ENCODE measurements at places on chromosomes 7 and 10.

DNA sequence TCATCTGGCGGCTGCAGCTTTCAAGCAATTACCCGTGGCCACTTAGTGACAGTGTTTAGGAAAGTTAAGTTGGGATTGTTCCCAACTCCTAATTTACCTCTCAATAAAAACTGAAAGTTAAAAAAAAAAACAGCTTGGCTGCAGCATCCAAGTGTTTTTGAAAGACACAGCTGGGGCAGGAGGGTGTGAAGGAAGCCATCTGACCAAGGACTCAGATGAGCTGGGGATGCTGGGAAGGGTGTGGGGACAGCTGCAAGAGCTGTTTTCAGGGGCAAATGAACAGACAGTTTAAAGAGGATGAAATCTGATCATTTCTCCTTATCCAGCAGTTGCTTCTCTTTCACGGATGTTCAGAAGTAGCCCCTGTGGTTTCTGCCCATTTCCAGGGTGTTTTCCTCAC is 129.2 kb upstream of the CDCA7L start:
- no peak for DNase-seq

DNA sequence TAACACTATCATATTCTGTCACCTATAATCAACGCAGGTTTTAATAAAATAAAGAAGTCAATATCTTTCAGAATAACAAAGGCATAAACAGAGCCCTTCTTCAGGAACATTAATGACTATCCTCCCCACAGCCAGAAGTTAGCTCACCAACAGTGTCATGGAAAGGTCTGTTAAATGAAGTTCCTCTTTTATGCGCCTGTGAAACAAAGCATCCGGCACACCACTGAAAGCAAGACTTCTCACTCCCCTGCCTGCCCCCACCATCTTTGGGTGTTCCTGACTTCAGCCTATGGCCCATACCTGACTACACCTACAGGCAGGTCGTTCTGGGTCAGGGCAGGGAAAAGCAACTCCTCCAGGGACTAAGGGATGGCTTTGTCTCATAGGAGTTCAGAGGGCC is 205.4 kb downstream of the FANK1 start:
- no peak for DNase-seq

- no peak for DNase-seq
These were observed 11.9 kb upstream of the LMOD2 start for GRCh38 chr7:123643495-123644441.

- no peak for DNase-seq
These were observed 189.8 kb downstream of the CTNNA3 start for GRCh38 chr10:67506083-67506756.

- DNase-seq = no peak
These were observed 770 bp downstream of the PLXNA4 start for GRCh38 chr7:132575419-132575981.

DNA sequence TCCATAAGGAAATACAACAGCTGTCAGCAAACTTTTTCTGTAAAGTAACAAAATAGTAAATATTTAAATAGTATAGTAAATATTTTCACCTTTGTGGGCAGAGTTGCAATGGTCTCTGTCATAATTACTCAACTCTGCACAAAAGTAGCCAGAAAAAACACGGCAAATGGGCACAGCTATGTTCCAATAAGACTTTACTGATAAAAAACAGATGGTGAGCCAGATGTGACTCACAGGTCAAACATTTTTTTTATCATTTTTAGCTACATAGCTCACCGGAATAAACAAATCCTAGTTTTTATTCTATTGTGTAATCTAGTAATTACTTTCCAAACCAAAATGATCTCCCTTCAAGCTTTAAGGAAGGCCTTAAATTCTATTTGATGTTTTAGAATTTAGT is 55.3 kb downstream of the NCAPG2 start:
- no peak for DNase-seq

DNA sequence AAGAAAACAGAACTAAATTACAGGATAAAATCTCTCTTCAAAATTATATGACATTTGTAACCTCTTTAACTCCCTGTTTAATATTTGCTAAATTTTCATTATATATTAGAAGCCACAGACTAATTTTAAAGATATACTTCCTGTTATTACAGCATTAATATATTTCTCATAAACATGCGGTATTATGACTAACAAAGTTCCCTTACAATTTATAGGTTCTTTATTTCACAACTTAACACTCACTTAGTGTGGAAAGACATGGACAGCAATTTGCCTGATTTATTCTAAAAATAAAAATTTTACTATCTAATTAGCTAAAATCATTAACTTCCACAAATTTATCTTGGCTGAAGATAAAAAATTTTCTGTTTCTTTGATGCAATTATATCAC is 29.0 kb downstream of the CTNNA3 start:
- DNase-seq = no peak

DNA sequence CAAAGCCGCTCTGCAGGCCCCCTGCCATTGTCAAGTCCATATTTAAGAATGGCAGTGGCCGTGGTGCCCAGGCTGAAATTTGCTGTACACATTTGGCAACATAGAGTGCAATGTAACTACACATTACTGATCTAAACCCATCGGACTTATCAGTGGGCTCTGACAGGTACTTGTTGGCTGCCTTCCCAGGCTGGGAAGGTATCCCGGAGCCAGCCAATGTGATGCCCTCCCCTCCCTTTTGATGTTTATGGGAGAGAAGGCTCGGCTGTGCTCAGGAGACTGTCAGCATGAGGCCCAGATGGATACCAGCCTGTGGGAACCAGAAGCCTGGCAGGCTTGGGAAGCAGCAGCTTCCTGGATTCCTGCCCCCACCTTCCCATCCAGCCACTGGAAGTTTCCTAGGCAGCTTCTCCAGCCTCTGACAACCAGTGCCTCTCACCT is 146.1 kb upstream of the TCF7L2 start:
- DNase-seq = no peak

DNA sequence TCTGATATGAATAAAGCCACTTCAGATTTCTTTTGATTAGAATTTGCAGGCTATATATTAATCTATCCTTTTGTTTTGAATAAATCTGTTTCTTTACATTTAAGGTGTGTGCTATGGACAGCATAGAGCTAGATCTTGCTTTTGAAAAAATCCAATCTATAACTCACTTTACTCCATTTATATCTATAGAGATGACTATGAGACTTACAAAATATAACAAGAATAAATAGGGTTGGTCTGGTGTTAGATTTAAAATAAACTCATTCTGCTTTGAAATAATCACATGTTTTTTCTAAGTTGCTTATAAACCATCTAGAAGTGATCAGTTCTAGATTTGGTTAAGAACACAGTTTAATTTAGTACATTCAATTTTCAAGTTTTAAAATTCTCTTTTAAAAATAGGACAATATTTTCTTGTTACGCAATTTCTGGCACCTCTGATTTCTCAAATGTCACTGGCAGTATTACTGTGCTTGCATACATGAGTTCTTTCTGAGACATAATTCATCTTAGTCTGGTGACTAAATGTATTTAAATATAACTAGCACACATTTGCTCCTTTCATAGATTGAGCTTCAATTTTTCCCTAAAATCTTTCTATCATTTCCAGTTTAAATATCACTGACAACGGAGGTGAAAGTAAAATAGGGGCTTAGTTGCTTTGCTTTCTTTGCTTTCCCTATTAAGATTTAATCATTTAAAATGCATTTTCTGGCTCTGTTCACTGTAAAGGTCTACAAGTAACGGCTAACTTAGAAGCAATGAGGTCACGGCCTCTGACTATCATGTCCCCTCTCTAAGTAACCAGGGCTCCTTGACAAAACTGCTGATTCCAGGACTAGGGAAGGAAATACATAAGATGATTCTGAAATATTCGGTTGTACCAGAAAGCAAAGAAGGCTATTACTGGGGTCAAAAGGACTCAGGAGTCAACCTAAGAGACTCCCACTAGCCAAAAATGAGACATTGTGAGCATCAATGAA is 89.3 kb downstream of the ICA1 start:
- no peak for DNase-seq
